Hindlimb muscle (tissue), 1 donor: ENCODE measurements at places on chromosomes 13 and 19. TPM values are rescaled to one million over a fixed set of nuclear protein-coding genes. Genes with fewer than 3 reads are reported as not detected.

GNA15 gene
- polyA plus RNA-seq, result 2.6 TPM

DNA sequence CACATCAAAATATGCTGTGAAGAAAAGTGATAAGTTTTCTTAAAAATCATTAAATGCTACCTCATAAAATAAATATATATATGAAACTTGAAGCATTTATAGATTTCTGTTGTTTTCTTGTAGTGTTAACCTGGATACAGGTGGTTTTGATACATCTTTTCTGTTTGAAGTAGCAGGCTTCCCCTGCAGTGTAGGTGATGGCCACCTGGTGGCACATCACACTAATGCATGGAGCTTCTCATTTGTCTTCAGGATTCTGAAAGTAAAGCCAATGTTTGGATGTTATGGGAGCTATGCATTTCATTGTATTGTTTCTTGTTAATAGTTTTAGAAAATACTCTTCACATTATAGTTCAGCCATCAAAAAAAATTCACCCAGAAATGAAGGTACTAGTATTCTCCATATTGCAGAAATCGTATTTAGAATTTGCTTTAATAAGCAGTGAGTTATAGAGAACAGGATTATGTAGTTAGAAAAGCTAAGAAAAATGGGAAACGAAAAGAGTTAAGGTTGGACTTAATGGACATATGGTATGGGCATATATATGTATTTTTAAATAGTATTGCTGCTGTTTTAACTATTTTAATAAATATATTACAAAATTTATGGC, 18.7 kb downstream of the GPR180 start:
- DNase-seq, result peak; percentile 10

KLK2 gene
- not detected for polyA plus RNA-seq

- no peak for DNase-seq
These were observed 242.7 kb upstream of the HTR2A start for GRCh38 chr13:47139519-47139918.
